Renal cortical epithelial cell (primary cell): ENCODE measurements at places on chromosomes 6 and 20. TPM values are rescaled to one million over a fixed set of nuclear protein-coding genes. Genes with fewer than 3 reads are reported as not detected.

GRCh38 chr20:17648791-17649730, 33.0 kb downstream of the RRBP1 start:
- DNase-seq: no peak

DNA sequence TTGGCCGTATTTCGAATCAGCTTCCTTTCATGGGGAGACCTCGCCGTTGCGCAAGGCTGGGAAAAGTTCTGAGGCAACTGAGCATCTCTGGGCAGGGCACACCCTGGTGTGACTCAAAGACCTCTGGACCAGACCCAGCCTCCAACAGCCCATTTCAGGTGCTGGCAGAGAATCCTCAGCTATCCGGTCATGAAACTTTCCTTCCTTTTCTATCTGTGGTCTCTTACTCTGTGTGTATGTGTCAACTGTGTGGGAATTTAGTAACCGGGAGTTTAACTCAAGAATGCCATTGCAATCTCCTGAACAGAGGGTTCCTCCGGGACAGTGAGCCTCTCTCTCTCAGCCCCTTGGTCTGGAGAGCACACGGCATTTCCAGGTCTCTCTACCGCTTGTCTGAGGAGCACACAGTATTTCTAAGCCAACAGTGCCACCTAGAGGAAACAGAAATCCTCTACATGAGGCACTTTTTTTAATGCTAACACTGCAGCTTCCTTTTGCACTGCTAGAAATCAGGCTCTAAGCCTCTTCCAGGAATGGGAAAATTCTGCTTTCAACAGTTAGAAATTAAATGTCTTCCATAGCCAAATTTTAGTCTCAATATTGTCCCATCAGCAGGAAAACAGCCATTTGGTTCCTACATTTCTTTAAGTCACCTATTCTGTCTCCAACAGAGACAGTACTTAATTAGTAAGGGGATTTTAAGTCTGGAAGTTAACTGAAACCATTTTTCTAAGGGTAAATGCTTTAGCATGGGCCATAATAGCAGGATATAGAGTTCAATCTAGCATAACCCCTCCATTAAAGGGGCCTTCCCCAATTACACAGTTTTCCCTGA, 32.7 kb downstream of the PLN start:
- peak; percentile 81 for DNase-seq

DNA sequence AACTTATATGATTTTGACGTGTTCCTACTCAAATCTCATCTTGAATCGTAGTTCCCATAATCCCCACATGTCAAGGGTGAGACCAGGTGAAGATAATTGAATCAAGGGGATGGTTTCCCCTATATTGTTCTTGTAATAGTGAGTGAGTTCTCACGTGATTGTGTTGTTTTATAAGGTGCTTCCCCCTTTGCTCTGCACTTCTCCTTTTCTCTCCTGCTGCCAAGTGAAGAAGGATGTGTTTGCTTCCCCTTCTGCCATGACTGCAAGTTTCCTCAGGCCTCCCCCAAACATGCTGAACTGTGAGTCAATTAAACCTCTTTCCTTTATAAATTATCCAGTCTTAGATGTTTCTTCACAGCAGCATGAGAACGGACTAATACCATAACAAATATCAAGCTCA, 83.2 kb downstream of the MANEA start:
- no peak for DNase-seq

DNA sequence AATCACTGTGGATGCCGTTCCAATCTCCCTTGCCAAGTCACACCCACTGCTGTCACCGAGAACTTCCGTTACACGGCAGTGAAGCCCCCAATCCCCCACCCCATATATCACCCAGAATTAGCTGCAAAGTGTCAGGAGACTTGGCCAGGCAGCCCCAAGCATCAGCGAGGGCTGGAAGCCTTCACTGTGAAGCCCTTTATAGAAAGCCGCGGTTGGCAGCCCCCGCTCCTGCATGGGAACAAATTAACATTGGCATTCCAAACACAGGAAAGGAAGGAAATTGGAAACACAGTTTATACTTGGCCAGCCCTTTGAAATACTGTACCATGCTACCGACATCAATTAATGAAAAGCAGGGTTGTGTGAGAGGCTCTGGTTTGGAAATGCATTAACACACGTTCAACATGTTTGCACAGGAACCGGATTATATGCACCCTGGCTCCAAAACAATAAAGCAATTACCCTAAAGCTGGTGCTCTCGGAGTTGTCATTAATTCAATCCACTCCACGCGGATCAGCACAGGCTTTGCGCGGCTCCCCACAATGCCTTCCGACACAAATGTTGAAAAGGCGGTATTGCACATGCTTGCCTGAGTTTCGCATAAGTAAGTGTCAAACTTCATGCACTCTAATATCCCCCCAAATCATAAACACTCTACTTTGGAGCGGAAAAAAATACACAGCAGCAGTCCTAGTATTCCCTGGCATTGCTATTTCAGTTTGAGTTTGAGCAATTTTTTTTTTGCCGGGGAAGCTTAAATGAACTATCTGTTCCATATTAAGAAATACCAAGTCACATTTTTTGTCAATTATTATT, 7.1 kb downstream of the BMP7 start:
- no peak for DNase-seq

DNA sequence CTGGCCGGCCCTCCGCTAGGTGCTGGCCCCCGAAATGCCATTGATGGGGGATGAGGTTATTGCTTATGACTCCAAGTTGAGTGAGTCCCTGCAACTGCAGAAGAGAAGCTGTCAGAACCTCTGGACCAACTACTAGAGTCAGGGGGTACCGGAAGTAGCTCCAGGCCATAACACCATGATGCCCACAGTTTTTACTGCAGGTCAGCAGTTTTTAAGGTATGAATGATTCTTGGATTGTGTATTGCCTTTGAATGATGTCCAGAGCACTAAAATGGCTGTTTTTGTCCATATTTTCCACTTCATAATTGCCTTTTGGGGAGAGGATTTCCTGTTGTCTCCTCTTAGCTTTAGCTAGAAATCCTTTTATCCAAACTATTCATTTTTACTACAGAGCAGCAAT, 148.4 kb downstream of the PDE10A start:
- no peak for DNase-seq

- no peak for DNase-seq
Observed at GRCh38 chr6:66307490-66307889, 600.5 kb upstream of the EYS start.

DNA sequence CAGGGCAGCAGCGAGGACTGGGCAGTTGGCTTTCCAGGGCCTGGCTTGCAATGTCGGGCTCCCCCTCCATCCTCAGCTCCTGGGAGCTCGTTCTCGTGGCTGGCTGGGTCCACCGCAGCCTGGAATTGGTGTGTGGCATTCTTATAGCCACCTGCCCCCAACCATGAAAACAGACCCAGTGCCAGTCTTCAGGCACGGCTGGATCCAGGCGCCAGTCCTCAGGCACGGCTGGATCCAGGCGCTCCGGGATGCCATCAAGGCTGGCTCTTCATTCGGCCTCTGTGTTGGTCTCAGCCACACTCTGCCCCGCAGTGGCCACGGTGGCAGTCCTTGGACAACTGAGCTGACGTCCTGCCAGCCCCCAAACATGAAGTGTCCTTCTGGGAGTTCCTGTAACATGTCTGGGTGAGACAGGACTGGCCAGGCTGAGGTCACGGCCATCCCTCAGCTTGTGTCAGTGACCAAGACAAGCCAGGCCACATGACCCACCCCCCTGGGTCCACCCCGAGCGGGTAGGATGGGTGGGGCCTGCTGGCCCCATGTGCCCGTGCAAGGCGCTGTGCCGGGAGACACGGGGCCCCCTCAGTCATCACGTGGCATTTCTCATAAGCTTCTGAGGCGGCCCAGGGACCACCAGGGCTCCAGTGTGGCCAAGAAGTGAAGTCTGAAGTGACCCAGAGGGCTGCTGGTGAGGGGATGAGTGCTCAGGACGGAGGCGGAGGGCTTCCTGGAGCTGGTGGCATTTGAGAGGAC, 99.0 kb downstream of the TAF4 start:
- DNase-seq: no peak

DNA sequence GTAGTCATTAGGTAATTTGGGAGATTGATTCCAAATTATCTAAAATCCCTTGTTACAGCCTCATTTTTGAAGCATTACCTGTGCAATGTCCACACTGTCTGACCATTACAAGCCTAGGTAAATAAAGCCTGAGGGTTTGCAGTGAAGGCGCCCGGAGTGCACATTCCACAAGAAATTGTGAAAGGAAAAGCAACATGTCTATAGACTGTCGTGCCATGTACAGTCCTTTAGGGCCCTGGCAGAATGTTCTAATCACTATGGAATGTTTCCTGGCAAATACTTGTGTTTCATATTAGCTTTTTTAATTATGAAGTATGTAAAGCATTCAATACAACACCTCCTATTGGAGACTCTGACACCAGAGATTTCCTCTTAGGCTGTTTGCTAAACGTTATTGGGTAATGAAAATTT, 28.9 kb downstream of the PREP start:
- DNase-seq: peak; percentile 19

The FRK gene
- 21.7 and 44.4 TPM in 2 replicates for total RNA-seq

The OR2J3 gene
- not detected in 2 replicates for total RNA-seq
